ENCODE measurements at places on chromosomes 3 and 15.

GRCh38 chr15:32124726-32125125 lies 94.4 kb downstream of the CHRNA7 start:
- DNase-seq, result no peak

GRCh38 chr15:51114437-51115119 lies 19.9 kb upstream of the TNFAIP8L3 start:
- no peak for DNase-seq

- DNase-seq, result no peak
Observed at GRCh38 chr3:9153904-9154619, 95.4 kb downstream of the SRGAP3 start.

- no peak for DNase-seq
Observed at GRCh38 chr15:95825671-95826411, 504.7 kb upstream of the NR2F2 start.

GRCh38 chr3:12829886-12830784 lies 11.2 kb downstream of the RPL32 start:
- DNase-seq, result no peak

GRCh38 chr3:79843180-79843579 lies 75.4 kb upstream of the ROBO1 start:
- no peak for DNase-seq

DNA sequence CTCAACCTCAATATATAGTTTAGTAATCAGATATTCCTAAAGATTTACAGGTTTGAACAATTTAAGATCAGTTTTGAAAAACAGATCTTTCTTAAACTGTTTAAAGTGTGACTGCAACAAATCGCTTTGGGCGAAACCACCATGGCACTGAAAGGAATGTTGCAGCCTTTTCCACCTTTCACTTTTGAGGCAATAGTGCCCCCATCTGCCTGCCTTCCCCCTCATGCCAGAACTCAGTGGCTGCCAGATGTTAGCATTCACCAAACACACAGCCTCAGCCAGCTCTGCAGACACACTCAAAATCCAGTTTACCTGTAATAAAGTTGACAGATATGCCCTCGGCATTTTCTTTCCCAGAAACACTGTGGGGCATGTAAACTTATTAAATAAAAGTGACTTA lies 3.3 kb downstream of the LYSMD4 start:
- peak; percentile 26 for DNase-seq

DNA sequence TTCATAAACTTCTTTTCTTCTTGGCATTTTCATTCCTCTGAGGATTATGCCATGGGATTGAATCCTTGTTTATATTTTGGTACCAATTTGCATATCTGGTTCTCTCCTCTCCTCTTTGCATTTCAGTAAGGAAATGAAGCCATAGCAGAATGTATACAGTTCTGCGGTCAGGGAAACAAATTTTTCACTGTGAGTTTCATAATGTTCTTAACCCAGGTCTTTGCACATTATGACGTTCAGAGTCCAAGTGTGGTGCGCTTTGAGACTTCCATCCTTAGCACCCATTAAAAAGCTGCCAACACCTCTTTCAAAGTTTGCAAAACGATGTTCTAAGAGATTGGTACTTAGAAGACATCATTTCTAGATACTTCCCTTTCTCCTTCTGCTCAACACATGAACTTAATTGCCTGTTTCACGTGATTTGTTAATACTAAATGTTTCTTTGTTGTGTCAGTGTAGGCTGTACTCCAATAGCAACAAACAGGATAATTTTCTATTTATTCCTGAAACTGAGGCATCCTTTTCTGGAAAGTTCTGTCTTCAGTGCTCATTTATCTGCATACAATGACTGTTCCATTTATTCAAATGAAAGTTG lies 953.1 kb upstream of the NR2F2 start:
- DNase-seq, result no peak

- DNase-seq, result no peak
Observed at GRCh38 chr3:194245975-194246561, 105.1 kb downstream of the CPN2 start.

- no peak for DNase-seq
Observed at GRCh38 chr3:70870576-70870975, 558.1 kb upstream of the MDFIC2 start.

- DNase-seq, result no peak
Observed at GRCh38 chr3:65672871-65673815, 365.6 kb downstream of the MAGI1 start.

- no peak for DNase-seq
Observed at GRCh38 chr15:75095594-75095993, 72.2 kb downstream of the PPCDC start.

- no peak for DNase-seq
Observed at GRCh38 chr15:50095938-50096821, 22.9 kb downstream of the ATP8B4 start.

- DNase-seq, result no peak
Observed at GRCh38 chr15:87949151-87949574, 307.4 kb downstream of the NTRK3 start.

DNA sequence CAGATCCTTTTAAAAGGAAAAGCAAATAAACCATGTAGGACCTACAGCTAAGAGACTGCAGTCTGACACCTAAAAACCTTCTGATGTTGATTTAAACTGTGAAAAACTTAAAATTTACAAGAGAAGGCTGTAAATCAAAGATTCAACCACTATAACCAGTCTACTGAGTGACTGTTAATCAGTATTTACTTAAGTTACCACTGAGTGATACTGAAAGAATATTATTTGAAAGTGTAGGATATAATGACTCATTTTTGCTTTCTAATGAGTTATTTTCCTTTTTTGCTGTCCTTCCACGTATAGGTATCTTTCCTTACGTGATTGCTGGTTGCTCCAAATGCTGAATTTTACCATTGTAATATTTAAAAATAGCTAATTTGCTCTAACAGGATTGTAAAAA lies 44.6 kb downstream of the RFX7 start:
- DNase-seq, result no peak

GRCh38 chr3:57796261-57796660 lies 40.2 kb downstream of the SLMAP start:
- no peak for DNase-seq

- DNase-seq, result no peak
Observed at GRCh38 chr15:59406446-59406845, 31.5 kb upstream of the FAM81A start.

DNA sequence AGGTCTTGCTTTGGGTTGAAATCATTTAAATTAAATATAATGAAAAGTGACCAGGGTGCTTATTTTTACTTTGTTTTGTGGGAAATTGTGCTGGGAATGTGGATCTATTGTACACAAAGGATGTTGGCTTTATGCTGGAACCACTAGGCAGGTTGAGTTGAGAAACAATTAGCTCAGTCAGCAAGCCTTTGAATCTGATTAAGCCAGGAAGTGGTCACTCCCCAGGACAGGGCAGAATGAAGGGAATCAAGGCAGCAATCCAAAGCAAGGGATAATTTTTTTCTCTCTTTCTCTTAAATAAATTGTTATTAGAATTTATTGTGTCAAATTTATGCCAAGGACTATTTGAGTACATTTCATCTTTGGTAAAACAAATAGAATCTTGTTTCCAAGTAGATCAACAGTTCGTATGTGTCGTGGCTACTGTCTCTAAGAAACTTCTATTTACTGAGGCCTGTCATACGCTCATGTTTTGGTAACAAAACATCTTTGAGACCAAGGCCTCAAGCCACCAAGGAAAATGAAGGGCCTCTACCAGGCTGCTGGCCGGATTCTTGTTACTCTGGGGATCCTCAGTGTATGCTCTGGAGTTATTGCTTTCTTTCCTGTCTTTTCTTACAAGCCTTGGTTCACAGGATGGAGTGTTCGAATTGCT lies at the start of gene TMEM212:
TSS of gene TMEM212 (plus strand) at position 486 of the 655 bp plus-strand sequence. CDS start at position 521, 35 bp downstream.
- no peak for DNase-seq

- no peak for DNase-seq
Observed at GRCh38 chr3:32577174-32577573, 6.5 kb upstream of the DYNC1LI1 start.

DNA sequence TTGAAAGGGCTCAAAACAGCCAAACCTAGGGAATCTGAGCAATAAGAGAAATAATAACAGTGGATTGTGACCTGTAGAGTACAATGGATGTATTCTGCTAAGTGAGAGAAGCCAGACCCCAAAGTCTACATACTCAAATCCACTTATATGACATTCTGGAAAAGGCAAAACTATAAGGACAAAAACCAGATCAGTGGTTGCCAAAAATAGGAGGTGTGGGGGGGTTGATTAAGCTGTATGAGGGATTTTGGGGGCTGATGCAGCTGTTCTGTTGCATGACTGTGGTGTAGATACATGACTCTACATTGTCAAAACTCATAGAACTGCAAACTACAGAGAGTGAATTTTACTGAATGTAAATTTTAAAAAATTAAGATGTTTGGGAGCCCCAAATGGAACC lies 20.1 kb upstream of the CGNL1 start:
- no peak for DNase-seq

DNA sequence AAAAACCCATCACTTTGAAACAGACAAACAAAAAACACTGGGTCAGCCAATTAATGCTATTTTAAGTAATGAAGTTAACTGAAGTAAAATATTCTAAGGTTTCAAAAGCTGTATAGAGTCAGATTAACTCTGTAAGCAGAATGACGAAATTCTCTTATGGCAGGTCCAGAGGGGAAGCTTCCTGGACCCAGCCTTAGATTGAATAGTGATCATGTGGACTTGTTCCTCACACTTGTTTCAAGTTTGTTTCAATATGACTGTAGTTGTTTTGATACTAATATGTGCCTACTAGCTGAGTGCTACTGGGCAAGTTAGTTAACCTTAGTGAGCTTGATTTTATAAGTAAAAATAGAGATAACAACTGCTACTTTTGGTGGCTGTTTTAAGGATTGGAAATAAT lies 32.6 kb downstream of the PLS1 start:
- no peak for DNase-seq
